CD4-positive, alpha-beta T cell treated with Interleukin-21 for 1 hour (primary cell): ENCODE measurements at places on chromosomes 11 and 22.

DNA sequence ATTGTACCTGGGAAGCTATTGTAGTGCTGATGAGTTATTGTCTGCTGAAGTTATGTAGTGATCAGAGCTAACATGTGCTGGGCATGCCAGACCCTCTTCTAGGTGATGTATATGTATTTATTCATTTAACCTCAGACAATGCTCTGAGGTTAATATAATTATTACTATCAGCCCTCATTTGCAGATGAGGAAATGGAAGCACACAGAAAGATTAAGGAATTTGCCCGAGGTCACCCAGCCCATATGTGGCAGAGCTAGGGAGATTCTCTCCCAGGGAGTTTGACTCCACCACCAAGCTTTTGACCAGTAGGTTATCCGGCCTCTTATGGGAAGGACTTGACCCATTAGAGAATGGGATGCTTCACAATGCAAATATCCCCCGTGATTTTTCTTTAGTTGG, 114.2 kb upstream of the NAV2 start:
- DNase-seq, result no peak

DNA sequence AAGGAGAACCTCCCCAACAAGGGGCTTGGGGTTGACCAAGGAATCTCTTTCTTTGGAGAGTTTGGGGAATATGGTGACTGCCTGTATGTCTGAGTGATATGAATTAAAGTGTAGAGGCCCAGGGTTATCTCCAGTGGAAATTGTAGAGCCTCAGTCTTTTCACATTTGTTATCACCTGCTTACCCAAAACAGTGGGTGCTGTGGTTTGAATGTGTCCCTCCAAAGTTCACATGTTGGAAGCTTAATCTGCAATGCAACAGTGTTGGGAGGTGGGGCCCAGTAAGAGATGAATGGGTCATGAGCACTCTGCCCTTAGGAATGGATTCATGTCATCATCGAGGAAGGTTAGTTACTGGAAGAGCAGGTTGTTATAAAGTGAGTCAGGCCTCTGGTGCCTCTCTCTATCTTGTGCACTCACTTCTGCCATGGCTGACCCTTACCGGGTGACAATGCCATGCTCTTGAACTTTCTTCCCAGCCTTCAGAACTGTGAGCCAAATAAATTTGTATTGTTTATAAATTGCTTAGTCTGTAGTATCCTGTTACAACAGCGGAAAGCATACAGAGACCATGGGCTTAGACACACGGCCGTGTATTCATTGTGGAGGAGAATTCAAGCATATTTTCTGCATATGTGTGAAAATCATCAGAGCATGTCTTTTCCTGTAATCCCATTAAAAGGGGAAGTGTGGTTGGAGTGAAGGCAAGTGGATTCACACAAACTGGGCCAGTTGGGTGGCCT, 114.1 kb upstream of the TBCEL start:
- no peak for DNase-seq

DNA sequence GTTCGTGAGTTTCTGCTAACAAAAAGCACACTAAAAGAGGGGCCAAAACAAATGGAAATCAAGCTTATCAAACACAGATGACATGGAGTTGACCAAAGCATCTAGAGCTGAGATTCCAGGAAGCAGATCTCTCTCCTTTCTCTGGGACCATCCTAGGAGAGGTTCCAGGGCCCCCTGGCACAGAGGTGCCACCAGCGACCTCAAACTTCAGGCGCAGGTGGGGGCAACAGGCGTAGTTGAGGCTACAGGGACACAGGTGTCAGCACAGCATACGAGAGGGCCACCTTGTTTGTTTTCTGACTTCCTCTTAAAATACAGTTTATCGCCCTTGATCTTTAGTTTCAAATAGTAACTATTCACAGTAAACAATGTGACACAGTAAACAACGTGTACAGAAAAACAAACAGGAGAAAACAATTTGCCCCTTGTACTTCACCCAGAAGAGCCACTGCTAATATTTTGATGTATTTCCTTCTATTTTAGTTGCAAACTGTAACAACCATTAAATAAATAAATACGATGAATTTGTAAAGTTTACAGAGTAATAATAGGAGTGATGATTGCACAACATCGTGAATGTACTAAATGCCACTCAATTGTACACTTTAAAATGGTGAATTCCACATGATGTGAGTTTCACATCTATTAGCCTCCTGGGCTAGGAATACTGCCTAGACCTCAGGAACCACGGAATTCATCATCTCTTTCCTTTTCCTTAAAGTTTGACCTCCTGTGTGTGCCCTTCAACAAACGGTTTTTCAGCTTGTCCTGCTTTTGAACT, 52.2 kb downstream of the IGLL5 start:
- DNase-seq, result no peak

DNA sequence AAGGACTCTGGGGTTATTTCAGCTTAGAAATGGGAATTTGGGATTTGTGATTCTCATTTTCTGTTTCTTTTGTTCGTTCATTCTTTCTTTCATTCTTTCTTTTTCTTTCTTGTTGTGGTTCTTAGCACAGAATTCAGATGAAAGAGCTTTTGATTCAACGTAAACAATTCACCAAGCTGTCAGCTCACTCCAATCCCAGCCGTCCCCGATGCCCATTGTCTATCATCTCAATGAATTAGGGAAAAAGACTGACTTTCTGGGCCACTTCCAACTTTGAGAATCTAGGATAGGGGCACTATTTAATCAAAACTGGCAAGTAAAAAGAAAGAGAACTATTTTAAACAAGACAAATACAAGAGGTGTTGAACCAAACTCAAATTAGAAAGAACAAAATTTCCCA, 25.1 kb upstream of the TMA7B start:
- no peak for DNase-seq

DNA sequence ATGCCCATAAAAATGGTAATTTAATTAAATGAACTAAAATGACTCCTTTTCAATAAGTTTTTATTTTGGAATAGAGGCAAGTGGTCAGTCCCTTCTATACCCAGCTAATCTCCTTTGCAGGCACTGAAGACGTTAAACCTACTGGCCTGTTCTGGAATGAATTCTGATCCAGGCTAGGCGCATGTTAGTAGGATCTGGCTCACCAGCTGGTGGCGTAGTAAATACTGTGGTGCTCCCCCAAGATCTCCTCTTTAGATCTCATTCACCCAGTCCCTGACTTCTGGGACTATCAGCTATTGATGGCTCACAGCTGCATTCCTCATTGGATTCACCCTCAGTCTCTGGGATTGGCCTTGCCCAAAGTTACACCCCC, 173.7 kb upstream of the DDI1 start:
- no peak for DNase-seq

- no peak for DNase-seq
These were observed 72.8 kb upstream of the CSNK2A3 start for GRCh38 chr11:11425806-11426205.

- DNase-seq, result no peak
These were observed 115.6 kb downstream of the SLC1A2 start for GRCh38 chr11:35303596-35304385.
